AG20443 (cell line): ENCODE measurements at places on chromosomes 16 and 17.
A peak's percentile ranks its signal among the peaks of the same experiment; 100 is the strongest.

GRCh38 chr16:70160388-70160787 lies 13.2 kb upstream of the CLEC18C start:
- peak; percentile 16 for DNase-seq

- DNase-seq, result no peak
These were observed 356.4 kb downstream of the FOXL1 start for GRCh38 chr16:86934581-86935375.

DNA sequence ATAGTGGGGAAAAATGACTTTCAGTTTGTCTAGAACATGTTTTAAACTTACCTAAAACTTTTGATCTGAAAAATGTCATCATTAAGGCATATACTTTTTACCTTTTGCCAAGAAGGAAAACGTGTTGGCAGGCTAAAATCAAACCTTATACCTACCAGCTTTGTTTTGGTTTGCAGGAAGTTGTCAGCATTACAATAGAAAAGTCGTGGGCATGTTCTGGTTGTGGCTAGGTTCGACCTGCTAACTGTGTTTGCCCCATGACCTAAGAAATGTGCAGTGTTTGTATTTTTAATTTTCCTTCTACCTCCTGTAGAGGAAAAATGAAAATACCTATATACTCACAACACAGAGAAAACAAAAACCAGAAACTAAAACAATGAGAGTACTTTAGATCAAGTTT lies 13.0 kb downstream of the SKAP1 start:
- DNase-seq, result no peak

GRCh38 chr16:82280867-82281266 lies 110.8 kb upstream of the MPHOSPH6 start:
- no peak for DNase-seq

- DNase-seq, result peak; percentile 10
These were observed 2.2 kb downstream of the NT5M start for GRCh38 chr17:17305281-17305801.

DNA sequence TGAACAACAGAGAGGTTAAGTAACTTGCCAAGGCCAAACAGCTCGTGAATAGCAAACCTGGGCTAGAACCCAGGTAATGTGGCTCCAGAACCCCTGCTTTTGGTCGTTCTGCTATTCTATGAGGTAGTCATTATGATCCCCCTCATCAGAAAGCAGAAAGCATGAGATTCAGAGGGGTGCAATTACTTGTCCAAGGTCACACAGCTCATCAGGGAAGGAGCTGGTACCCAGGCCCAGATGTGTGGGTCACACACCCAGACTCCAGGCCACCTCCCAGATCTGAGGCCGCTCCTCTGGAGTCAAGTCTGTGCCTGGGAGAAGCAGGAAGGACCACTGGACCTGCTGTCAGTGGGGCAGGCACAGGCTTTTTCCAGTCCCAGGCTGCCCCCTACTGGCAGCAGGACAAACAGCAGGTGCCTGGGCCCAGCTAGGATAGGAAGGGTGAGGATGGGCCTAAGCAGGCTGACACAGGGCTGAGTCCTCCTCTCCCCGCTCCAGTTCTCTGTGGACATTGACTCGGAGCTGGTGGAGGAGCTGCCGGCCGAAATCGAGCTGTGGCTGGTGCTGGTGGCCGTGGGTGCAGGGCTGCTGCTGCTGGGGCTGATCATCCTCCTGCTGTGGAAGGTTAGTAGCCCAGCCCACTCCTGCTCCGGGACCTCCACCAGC lies 7.8 kb upstream of the PDK2 start:
- peak; percentile 90 for DNase-seq

- no peak for DNase-seq
These were observed 24.1 kb downstream of the HEATR9 start for GRCh38 chr17:35844547-35844946.

GRCh38 chr16:898761-899682 lies 71.8 kb downstream of the LMF1 start:
- no peak for DNase-seq

- no peak for DNase-seq
These were observed 22.3 kb upstream of the HLF start for GRCh38 chr17:55242476-55242875.

DNA sequence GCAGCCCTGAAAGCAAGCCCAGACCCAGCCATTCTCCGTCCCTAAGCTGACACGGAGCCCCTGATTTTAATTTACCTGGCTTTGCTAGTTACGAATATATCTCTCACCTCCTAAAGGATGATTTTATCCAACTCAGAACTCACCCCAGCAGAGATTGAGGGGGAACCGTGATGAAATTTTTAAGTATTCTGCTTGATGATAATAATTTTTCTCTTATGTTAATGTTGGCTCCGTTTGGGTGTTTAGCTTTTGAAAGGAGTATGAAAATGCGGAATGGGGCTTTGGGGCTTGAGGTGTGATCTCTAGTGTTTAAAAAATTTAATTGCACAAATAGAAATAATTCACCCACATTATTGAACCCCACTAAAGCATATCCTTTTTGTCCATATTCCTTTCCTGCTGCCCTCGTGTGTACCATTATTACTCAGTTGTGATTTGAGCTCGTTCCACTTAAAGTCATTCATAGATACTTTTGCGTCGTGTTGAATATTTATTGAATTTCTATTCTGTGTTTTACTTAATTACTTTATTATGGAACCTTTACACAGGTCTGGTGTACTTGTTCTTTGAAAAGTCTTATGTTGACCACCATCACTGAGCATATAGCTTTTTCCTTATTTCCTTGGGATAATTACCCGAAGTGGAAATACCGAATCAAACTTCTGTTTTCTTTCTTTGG lies 775 bp downstream of the PRPSAP2 start:
- DNase-seq, result no peak

DNA sequence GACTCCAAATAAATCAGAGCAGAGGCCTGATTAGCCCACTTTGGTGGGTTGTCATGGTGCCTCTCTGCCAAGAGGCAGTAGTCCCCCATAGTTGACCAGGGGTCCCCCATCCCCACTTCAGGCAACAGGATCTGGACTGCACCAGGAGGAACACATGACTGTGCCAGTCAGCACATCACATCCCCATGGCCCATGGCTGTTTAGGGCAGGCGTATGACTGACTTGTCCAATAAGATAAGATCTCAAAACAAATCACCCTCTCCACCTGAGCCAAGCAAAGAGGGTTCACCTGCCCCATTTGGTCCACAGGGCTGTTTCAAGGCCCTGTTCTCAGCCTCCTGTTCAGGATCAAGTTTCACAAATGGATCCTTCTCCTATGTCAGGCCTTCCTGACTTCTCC lies 93.3 kb downstream of the C16orf78 start:
- DNase-seq, result no peak

- no peak for DNase-seq
These were observed 66.8 kb downstream of the GPRC5B start for GRCh38 chr16:19817875-19818274.

DNA sequence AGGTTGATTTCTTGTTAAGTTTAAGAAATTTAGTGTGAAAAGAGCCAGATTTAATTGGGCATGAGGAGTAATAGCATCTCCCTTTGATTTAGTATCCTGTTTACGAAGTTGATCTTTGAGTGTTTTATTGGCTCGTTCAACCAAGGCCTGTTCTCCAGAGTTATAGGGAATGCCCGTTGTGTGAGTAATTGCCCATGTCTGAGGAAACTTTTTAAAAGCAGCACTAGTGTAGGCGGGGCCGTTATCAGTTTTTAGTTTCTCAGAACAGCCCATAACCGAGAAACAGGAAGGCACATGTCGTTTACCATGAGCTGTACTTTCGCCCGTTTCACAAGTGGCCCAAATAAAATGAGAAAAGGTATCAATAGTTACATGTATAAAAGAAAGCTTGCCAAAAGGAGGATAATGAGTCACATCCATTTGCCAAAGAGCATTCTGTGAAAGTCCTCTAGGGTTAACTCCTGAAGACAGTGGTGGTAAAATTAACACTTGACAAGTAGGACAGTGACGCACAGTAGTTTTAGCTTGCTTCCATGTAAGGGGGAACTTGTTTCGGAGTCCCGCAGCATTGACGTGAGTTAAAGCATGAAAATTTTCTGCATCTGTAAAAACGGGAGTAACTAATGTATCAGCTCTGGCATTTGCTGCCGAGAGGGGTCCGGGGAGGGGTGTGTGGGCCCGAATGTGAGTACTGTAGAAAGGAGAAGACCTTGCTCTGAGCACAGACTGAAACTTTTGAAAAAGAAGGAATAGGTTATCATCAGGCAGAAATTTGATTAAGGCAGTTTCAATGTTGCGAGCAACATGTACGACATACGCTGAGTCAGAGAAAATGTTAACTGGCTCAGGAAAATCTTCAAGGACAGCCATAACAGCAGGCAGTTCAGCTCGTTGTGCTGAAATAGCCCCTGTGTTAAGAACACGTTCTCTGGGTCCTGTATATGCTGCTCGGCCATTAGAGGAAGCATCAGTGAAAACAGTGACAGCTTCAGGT lies 18.5 kb upstream of the KCTD5 start:
- peak; percentile 5 for DNase-seq

DNA sequence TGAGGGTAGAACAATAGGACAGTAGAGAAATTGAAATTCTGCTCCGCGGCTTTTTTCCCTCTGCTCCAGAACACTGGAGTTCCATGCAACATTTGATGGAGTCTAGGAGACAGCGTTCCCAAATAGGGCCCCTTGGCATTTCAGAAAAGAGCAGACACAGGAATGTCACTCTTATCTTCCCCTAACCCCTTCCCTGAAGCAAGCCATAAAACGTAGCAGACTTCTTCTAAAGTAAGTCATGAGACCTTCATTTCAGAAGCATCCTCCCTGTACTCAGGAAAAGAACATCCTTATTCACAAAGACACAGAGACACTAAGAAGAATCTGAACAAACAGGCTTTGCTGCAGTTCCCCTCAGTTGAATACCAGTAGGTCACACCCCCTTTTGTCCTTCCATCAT lies 296.1 kb upstream of the SOX9 start:
- no peak for DNase-seq

DNA sequence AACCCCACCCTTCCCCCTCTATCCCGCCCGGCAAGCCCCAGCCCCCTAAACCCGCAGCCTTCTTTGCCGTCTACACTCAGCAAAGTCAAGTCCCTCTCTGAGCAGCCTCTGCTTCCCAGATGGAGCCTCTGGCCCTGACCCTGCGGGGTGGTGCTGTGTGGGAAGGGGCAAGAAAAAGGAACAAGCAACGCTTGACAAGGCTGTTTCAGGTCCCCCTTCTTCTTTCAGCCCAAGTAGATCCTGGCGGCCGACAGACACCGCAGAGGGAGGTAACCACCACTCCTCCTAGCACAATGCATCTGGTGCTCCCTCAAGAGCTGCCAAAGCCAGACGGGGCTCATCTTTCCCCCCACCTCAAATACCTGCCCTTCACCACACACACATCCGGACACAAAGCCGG lies 178.3 kb downstream of the ENGASE start:
- no peak for DNase-seq

DNA sequence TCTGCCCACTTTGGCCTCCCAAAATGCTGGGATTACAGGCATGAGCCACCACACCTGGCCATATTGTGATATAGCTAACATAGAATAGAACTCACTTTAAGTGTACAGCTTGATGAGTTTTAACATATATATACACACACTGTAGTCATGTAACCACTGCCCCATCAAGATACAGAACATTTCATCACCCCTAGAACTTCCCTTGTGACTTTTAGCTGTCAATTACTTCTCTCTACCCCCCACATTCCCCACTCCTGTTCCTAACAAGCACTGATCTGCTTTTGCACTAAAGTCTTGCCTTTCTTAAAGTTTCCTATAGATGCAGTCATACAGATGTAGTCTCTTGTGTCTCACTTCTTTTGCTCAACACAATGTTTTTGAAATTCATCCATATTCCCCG lies 93.1 kb downstream of the PITPNC1 start:
- no peak for DNase-seq

- DNase-seq, result no peak
These were observed 47.8 kb upstream of the ZC3H18 start for GRCh38 chr16:88522276-88522949.

- DNase-seq, result peak; percentile 63
These were observed 4.1 kb upstream of the C1QTNF1 start for GRCh38 chr17:79019632-79020584.

DNA sequence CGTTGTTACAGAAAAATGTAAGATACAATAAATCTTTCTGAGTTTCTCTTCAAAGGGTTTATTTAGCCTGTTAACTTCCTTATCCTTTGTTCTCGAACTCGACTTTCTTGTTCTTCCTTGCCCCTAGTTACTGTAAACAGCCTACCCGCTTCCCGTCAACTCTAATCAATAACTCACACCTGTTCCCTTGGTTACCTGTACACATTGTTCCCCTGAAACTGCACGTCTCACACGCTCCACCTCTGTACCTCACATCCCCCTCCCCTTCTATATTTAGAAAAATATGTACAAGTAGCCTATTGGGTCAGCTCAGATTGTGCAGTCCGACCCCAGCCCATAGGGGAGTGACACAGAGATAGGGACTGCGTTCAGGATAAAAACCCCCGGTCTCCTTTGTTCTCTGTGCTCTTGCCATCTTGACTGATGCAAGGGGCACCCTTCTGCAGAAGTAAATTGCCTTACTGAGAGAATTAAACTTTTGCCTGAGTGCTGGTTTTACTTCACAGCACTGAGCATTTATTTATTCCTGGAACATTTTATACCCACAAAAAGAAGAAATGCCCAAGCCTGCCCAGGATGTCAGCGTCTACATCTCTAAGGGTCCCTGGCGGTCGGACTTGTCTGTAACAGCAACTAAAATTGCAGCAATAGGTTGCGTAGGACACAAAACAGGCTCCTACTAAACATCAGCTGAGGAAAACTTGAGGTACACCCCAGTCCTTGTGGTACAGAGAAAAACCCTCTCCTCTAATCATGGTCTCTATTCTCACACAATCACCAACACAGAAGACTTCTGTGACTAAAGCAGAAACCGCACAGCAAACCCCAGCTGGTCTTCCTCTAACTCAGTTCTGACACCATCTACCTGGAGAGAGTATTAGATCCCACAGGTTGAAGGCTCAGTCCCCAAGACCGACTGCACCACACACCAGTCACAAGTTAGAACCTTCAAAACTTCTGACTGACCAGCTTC lies 11.3 kb downstream of the WDR45B start:
- DNase-seq, result no peak

DNA sequence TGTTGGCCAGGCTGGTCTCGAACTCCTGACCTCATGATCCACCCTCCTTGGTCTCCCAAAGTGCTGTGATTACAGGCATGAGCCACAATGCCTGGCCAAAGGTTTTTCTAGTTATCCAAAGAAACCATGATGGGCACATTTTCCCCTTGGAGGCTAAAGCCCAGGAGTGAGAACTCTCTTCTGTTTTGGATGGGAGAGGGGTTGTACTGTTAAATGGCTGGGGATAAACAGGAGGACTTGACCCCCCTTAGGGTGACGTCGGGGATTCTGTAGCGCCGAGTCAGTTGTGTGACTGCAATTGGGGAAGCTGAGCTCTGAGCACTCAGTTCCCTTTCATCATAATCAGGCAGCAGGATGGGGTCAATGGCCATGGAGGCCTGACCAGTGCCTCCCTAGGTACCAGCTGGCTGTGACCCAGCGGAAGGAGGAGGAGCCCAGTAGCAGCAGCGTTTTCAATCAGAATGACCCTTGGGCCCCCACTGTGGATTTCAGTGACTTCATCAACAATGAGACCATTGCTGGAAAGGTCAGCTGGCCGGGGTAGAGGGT lies 4.1 kb downstream of the AOC3 start:
- no peak for DNase-seq

- peak; percentile 79 for DNase-seq
These were observed 527 bp downstream of the TRAF4 start for GRCh38 chr17:28744104-28744971.
